ENCODE measurements at places on chromosomes 4 and X. TPM values are rescaled to one million over a fixed set of nuclear protein-coding genes. Genes with fewer than 3 reads are reported as not detected.

FAM133A gene
- not detected for total RNA-seq

RPA4 gene
- 1.7 TPM for total RNA-seq

ACSL1 gene
- total RNA-seq: 8.7 TPM

RENBP gene
- total RNA-seq: 27.4 TPM

SLC2A9 gene
- 2.9 TPM for total RNA-seq

AP1AR gene
- 37.7 TPM for total RNA-seq

GLRA3 gene
- total RNA-seq: not detected

DNA sequence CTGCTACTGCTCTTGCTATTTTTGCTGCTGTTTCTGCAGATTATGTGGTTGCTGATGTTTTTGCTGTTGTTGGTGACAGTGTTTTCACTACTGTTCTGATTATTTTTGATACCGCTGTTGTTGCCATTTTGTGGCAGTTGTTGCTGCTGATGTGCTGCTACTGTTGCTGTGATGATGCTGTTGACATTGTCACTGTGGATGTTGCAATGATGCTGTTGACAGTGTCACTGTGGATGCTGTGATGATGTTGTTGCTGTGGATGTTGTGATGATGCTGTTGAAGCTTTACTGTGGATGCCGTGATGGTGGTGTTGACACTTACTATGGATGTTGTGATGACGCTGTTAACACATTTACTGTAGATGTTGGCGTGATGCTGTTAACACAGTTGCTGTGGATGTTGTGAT is 180.3 kb downstream of the EVC2 start:
- no peak for DNase-seq

DNA sequence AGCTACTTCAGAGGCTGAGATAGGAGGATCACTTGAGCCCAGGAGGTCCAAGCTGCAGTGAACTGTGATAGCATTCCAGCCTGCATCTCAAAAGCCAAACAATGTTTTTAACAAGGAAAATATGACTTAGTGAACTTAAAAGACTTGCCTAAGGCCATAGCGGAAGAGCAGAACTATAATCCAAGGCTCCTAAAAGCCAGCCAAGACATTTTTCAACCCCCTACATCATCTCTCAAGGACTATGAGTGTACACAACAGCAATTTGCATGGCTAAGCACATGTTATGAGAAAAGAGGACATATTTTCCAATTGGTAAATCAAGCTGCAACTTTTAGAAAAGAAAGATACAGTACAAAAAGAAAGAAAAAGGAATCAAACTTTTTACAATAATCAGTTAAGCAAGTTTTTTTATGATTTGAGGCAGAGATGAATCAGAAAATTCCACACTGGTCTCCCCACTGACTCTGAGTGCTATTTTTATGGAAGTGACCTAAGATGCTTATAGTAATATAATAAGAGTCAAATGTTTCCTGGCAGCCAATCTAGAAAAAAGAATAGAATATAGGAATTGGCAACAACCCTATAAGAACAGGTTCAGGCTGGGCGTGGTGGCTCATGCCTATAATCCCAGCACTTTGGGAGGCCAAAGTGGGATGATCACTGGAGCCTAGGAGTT is 9.8 kb upstream of the ACOT9 start:
- DNase-seq: peak; percentile 58

DNA sequence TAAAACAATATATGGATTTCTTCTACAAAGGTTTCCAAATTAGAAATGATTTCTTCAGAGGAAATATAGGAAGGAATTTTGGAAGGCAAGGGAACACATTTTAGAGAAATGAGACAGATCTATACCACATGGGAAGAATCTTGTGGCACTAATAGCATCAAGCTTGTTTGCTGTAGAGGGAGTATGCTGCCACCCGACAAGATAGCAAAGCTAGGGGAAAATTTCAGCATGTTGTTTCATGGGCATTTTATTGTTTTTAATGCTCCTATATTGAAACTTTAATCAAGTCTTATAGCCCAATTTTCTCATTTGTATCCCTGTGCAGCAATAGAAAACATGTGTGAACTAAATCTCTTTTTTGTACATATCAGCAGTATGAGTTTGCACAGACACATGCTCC is 551.7 kb upstream of the INTU start:
- DNase-seq: no peak

DNA sequence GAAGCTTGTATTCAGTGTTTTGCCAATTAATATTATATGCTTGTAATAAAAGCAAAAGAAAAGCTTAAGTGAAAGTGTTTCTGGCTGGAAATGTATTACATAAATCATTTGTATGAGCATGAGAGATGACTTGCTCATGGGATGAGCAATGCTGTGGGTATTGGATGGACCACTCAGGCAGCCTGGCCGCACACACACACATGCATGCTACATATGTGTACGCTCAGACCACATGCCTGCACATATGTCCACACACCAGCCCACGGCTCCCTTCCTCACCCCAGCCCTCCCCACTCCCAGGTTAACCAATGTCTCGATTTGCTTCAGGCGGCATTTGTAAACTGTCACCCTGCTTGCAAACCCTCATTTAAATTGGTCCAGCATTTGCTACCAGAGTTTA is 55.9 kb downstream of the CPLX1 start:
- DNase-seq: no peak

DNA sequence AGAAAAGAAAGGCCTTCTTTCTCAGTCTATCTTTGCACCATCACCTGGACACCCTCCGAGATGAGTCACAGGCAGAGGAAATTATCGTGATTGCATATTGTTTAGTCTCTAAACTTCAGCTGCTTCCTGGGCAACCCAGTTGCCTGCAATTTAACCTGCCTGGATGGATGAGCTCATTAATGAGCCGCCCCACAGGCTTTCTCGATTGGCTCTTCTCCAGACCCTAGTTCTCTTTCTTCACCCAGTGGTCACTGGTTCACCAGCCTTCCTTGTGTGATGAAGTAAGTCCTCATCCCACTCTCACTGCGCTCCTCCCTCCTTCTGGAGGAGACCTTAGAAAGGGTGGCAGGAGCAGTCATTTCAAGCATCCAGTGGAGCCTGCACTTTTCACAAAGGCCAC is 94.4 kb downstream of the SOWAHB start:
- peak; percentile 90 for DNase-seq

DNA sequence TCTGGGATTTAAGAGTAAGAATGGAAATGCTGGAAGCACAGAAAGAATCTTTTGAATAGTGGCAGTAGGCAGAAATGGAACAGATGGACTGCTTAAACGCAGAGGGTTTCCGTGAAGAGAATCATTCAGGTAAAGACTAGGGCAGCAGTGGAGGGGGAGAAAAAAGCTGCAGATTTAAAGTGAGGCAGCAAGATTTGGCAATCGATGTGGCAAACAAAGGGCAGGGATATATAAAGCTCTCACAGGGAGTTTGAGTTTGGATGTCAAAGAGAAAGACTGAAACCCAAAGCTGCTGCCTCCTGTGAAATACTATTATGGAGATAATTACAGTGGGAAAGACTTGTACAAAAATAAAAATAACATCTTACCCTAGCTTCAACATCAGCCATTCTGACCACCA is 384.0 kb downstream of the CENPC start:
- DNase-seq: no peak

DNA sequence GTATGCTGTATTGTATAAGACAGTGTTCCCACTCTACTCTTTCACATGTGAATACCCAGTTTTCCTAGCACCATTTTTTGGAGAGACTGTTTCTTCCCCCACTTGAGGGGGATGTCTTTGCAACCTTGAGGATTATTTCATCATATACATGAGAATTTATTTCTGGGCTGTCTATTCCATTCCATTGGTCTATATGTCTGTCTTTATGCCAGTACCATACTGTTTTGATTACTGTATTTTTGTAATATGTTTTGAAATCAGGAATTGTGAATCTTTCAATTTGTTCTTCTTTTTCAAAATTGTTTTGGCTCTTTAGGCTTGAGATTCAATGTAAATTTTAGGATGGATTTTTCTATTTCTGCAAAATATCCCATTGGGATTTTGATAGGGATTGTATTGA is 15.8 kb upstream of the LHFPL1 start:
- DNase-seq: no peak

- no peak for DNase-seq
Observed at GRCh38 chr4:24248674-24249630, 335.4 kb downstream of the DHX15 start.

GRCh38 chr4:168883513-168883912 is 126.5 kb downstream of the CBR4 start:
- DNase-seq: no peak

GRCh38 chr4:133584714-133585113 is 435.6 kb downstream of the PCDH10 start:
- no peak for DNase-seq

DNA sequence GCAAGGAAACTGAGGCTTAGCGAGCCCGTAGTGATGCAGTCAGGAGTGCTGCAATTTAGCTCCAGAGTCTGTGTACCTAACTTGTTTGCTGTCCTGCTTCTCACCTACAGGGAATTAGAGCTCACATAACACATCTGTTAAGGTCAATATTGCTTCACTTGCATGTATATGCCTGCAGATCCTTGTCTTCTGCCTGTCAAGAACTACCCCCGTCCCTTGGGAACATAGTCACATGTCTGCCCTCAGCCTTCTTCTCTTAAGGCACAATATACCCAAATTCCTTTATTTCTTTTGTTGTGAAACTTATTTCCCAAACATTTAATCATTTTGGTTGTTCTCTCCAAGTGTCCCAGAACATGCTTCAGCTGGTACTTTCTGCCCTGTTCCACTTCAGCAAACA is 103.3 kb upstream of the LEF1 start:
- no peak for DNase-seq

- no peak for DNase-seq
Observed at GRCh38 chr4:25069014-25069413, 38.3 kb upstream of the LGI2 start.

GRCh38 chrX:262381-262909 is 18.7 kb upstream of the PLCXD1 start:
- DNase-seq: no peak

DNA sequence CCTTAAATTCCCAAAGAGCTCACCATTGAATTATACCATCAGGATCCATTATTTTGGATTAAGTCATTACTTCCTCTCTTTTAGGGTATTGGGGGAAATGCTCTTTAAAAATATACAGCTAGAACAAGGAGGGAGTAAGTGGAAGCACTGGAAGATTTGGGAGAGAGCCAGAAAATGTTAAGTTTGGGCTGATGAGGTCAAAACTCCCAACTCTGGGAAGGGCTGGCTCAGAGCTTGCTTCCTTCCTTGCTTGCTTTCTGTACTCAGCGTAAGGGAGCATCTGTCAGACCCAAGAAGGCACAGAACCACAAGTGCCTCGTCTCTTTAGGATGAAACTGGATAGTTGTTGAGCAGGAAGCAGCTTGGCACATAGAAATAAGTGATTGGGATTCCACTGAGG is 138.2 kb downstream of the GUCY2F start:
- DNase-seq: peak; percentile 58

- peak; percentile 47 for DNase-seq
Observed at GRCh38 chr4:139913995-139914598, 239.9 kb downstream of the MAML3 start.

DNA sequence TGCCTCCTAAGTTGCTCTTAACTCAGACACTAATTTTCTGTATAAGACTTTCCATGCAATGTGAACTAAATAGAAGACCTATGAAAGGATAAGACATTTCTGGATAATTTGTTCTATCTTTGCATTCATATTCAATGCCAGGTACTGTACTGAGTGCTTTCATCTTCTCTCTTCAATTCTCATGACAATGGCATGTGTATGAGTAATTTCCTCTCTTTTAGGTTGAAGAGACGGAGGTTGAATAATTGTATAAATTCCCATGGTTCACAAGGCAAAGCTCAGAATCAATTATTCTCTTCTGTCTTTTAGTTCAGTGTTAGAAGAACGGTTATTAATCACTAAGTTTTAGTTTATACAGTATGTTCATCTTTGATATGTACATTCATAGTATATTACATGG is 29.3 kb upstream of the CFAP299 start:
- DNase-seq: peak; percentile 22

DNA sequence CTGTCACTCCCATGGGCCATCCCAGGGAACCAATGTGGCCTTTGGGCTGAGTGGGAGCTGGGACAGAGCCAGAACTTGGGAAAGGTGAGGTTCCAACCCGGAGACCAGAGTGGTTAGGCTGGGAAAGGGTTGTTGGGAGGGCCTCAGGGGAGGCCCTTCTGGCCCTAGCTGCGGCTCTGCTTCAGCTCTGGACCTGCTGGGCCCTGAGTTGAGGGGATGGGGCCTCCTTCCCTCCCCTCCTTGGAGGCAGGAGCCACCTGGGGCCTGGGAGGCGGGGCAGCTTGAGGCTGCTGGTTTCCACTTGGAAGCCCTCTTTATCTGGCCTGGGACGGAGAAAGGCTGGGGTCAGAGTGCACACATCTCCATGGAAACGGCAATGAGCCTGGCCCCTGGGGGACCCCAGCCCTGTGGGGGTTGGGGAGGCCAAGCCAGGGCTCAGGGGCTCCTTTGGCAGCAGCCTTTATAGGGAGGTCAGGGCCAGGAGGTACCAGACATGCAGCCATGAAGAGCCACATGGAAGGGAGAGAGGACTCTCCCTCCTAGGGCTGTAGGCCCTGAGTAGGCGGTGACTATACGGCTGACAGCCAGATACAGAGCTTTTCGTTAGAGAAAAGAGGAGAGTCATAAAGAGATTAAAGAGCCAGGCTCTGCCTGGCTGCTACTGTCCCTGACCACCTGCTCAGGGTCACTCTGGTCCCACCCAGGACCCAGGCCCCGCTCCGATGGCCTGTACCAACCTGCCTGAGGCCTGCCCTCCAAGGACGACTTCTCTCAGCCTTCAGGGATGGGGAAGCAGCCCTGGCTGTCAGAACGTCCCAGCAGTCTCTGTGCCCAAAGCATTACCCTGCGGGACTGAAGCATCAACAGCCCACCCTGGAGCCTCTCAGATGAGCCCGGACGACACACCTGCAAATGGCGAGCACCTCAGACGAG is 6.9 kb upstream of the NSD2 start:
- DNase-seq: no peak

DNA sequence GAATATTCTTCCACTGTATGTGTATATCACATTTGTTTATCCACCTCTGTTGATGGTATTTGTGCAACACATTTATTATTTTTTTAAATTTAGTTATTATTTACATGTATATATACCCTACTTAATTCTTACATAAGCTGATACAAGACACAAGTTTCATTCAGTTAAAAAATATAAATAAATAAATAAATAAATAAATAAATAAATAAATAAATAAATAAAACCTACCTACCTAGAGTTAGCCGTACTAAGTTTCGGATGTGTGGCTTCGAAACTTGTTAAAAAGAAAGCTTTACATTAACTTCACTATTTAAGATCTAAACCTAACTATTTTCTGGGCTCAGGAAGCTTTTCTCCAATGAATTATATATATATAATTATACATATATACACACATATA is 23.3 kb upstream of the REPS2 start:
- DNase-seq: no peak

DNA sequence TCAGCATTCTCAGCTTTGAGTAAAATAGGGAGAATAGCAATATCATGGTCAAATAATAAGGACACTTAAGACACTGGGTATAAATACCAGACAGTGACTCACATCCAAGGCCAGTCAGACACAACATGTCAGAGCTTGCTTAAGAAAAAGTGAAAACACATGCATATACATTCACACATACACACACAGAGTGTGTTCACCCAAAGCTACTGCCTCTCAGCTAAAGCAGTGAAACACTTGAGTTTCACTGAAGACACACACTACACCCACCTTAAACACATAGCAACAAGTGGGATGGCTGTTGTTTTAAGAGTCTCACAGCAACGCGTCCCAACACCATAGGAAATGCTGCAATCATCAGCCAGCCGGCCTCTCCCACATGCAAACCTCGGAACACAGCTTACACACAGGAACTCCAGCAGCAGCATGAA is 14.4 kb downstream of the SHROOM4 start:
- peak; percentile 72 for DNase-seq

Data from dermis blood vessel endothelial cell (primary cell).